Endothelial cell of umbilical vein (primary cell): ENCODE measurements at places on chromosomes 2 and 18. TPM values are rescaled to one million over a fixed set of nuclear protein-coding genes. Genes with fewer than 3 reads are reported as not detected.

LDLRAD4 gene
- polyA plus RNA-seq: 5.2 and 5.3 TPM in 2 replicates

SPP2 gene
- polyA plus RNA-seq: not detected in 2 replicates

GPR75 gene
- polyA plus RNA-seq: 4.4 and 4.6 TPM in 2 replicates

TMEM37 gene
- polyA plus RNA-seq: 13.6 and 16.2 TPM in 2 replicates

SOX11 gene
- not detected in 2 replicates for polyA plus RNA-seq

EPAS1 gene
- polyA plus RNA-seq: 214 and 229 TPM in 2 replicates

CRYGB gene
- polyA plus RNA-seq: not detected in 2 replicates

ICOS gene
- polyA plus RNA-seq: not detected in 2 replicates

SCYGR4 gene
- not detected in 2 replicates for polyA plus RNA-seq

IL1F10 gene
- polyA plus RNA-seq: not detected in 2 replicates

SLC19A3 gene
- 0.01 and 0.13 TPM in 2 replicates for polyA plus RNA-seq

HPCAL1 gene
- 56.5 and 67.3 TPM in 2 replicates for polyA plus RNA-seq
